ENCODE measurements at places on chromosomes 5 and 9.

GRCh38 chr9:108444400-108445358 lies 411.1 kb downstream of the ACTL7B start:
- no peak for DNase-seq

GRCh38 chr5:53826504-53826903 lies 266.1 kb downstream of the NDUFS4 start:
- DNase-seq = no peak

DNA sequence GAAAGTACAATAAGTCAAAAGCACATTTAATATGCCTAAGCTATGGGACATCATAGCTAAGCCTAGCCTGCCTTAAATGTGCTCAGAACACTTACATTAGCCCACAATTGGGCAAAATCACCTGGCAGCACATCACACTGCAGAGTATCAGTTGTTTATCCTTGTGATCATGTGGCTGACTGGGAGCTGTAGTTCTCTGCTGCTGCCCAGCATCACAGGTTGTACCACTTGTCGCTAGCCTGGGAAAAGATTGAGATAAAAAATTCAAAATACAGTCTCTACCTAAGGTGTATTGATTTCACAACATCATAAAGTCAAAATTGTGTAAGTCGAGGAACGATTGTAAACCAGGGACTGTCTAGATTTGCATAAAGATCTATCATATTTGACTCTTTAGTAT lies 58.6 kb downstream of the CAMK4 start:
- DNase-seq = no peak

DNA sequence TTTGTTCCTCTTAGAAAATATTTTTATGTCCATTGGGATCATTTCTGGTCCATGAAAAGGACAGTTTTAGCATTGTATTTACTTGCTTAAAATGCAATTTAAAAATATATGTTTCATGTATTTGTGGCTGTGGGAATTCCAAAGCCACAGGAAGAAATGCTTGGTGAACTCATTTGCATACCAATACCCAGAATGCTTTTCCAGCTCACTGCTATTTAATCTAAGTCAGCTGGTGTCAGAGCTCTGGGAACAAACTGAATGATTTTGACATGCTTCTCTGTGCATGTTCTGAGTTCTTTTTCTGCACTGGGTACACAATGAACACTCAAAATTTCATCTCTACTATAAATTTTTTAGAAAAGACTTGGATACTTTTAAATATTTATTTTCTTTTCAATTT lies 482.8 kb upstream of the ARRDC3 start:
- DNase-seq = no peak

DNA sequence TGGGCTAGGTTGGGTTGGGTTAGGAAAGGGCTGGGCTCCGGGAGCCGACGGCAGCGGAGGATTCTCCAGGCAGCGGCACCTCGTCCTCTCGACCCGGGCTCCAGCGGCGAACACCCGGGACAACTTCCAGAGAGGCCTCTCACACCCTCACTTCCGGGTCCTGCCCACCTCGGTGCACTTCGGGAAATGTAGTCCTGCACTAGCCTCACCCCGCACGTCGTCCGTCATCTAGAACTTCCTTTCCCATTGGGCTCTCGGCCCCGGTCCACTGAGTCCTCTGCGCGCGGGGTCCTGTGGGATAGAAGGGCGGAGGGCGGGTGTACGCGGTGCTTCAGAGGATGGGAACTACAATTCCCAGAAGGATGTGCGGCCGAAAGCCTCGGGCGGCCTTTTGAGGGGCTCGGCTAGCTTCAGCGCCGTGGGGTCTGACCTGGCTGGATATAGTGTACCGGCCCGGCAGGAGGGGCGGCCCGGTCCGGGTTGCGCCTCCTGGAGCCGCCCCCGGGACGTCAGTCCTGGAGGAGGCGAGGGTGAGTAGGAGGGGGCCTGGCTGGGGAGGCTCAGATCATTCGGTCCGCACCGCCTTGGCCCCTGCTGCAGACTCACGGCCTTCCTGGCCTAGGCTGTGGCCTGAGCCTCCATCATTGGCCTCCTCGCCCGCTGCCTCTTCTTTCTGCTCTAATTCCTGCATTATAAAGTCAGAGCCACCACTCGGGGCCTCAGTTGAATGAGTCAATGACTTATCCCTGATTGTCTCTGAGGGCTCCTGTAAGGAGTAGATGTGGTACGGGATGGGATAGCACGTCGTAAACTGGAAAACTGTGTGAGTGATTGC lies at the start of the genes ERP44 and INVS:
Gene ERP44 (minus strand): TSS at position 114 of the 835 bp plus-strand sequence. CDS start 160 bp downstream, outside the sequence.
Gene INVS (plus strand): TSS at position 357 of the 835 bp plus-strand sequence. CDS start 5,279 bp downstream, outside the sequence.
- DNase-seq = peak; percentile 91

DNA sequence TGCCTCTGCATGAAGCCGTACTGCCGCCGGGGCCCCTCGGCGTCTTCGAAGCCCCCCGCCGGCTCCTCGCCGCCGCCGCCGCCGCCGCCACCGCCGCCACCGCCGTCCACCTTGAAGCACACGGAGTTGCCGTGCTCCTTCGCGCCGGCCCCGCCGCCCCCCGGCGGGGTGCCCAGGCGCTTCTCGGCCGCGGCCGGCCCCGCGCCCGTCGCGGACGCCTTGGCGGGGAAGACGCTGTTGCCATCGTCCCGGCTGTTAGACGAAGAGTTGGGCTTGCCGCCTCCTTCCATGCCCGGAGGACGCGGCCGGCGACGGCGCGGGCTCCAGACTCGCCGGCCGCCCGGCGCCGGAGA lies 400 bp downstream of the HCN1 start:
- DNase-seq = no peak

DNA sequence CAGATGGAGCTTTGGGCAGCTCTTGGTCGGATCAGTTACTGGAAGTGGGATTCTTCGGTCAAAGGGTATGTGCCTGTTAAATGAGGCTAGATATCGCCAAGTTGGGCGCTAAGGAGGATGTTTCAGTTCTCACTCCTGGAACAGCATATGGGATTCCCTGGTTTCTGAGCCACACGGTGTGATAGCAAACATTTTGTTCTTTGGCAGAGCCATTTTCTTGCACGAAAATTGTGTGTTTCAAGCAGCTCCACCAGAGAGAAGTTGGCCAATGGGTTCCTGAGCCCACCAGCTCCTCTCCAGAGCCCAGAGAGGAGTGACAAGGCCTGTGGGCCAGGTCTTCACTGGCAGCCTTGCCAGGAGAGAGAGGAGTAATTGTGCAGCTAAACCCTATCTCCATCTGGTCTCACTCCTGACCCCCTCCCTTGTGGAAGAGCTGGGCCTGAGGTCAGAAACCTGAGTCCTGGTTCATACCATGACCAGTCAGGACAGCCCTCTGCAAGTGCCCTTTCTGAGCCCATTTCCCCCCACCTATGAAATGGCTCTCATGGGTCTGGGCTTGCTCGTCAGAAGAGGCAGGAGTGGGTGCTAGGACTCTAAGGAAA lies 10.7 kb upstream of the SLC6A7 start:
- no peak for DNase-seq

- DNase-seq = no peak
Measured at GRCh38 chr9:133761641-133762248, 23.6 kb upstream of the SARDH start.

DNA sequence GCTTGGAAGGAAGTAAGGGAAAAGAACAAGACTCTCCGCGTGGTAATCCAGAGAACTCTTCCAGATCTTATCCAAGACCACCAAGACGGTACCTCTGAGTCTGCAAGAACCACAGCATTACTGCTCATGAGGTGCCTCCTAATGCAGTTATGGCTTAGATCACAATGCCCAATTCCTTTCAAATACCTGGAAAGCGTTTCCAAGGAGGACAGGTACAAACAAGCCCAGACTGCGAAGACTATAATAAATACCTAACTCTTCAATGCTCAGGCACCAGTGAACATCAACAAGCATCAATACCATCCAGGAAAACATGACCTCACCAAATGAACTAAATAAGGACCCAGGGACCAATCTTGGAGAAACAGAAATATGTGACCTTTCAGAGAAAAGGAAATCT lies 325.5 kb downstream of the CWC27 start:
- no peak for DNase-seq

- DNase-seq = no peak
Measured at GRCh38 chr9:26567976-26568375, 324.6 kb downstream of the CAAP1 start.

GRCh38 chr5:81435023-81435422 lies 41.1 kb upstream of the ACOT12 start:
- DNase-seq = no peak

DNA sequence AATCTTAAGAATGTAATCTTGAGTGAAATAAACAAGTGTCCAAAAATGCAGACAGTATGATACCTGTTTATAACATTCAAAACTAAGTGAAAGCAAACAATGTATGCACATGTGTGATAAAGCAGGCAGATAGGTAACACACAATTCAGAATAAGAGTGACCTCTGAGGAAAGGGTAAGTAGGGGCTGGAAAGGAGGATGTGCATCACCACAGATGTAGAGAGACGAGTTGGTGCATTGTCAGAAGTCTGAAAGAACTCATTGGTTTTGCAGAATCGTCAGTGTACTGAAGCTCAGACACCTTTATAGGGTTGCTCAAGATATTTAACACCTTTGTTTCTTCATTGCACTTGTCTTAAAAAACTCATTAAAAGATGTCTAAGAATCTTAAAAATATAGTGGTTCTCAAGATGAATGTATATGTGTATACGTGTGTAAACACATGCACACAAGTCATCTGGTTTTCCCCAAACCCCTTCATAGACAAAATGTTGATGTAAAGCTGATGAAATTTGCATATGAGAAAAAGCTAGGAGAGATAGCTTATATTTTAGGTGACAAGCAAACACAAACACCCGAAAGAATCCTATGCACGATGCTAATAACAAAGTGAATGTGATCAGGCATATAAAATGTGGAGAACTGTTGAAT lies 197.6 kb upstream of the MEF2C start:
- DNase-seq = no peak

- DNase-seq = no peak
Measured at GRCh38 chr5:57770039-57770438, 287.4 kb upstream of the ACTBL2 start.

DNA sequence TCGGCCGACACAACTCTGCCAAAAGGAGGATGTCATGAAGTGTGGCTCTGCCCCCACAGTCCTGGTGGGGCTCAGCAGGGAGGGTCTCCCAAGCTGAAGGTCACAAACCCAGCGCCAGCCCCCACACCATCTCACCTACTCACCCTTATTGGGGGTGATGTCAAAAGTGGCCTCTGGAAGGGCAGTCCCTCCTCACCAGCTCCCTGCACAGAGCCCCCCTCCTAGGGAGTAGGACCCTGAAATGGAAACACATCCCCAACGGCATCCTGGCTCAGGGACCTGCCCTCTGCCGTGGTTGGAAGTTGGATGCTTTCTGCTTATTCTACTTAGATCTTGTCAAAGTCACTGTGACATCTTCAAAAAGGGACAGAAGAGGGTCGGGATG lies 89.5 kb downstream of the NSUN2 start:
- no peak for DNase-seq

GRCh38 chr5:148639081-148639480 lies 15.2 kb downstream of the HTR4 start:
- DNase-seq = no peak

DNA sequence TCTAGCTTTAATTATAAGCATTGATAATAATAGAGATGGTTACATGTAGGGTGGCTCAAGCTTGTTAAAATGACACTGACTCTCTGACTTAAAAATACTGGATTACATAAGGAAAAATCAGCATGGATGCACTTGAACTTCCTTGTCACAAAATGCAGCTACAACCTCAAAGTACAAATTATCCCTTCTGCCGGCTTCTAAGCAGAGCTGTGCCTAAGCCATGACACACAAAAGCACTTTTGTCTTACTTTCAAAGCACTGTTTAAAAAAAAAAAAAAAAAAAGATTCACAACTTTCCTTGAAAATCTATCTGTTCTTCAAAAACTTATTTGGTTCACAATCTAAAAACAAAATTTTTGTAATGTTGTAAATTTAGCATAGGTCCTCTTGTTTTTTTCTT lies 36.4 kb upstream of the ZFAND5 start:
- DNase-seq = no peak

GRCh38 chr5:80251636-80252035 lies 4.2 kb downstream of the SERINC5 start:
- DNase-seq = no peak

- no peak for DNase-seq
Measured at GRCh38 chr5:131814990-131815389, 18.2 kb upstream of the FNIP1 start.

DNA sequence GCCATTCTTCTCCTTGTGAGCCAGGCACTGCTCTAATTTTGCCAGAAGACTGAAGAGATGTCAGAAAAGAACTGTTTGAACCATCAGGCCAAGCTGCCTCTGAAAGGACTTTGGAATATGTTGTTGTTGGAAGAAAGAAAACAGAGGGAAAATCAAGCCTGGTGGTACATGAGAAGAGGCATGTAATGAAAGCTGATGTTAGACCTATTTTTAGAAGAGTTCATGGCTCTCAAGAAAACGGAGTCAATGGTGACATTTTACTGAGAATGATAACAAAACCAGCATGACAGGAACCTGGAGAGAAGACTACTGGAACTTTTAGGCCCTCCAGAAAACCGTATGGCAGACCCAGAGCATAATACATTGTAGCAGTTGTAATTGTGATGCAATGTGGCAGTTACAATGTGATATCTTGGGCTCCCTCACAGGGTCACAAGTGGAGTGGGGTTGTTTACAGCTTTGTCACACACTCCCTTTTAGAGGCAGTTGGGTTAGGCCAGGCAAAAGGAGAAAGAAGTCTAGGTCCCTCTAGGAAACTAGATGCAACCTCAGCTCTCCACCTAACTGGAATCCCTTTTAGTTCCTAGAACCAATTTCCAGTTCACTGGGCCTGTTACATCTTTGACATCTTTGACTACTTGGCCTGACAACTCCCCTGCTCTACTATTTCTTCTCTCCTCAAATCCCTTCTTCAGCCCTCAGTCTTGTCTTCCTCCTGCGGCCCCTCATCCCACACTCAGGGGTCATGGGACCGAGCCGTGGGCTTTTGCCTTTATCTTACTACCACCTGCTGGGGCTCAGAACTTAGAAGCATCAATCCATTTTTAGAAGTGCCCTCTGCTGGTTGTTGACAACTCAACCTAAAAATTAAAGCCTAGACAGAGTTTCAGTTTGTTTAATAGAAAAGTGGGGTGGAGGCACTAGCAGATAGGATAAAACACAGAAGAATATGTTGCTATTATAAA lies 61.2 kb upstream of the JAK2 start:
- DNase-seq = no peak

GRCh38 chr9:87650611-87651295 lies 75.2 kb upstream of the CTSL start:
- DNase-seq = no peak
